ENCODE measurements at places on chromosomes 6 and 20.

DNA sequence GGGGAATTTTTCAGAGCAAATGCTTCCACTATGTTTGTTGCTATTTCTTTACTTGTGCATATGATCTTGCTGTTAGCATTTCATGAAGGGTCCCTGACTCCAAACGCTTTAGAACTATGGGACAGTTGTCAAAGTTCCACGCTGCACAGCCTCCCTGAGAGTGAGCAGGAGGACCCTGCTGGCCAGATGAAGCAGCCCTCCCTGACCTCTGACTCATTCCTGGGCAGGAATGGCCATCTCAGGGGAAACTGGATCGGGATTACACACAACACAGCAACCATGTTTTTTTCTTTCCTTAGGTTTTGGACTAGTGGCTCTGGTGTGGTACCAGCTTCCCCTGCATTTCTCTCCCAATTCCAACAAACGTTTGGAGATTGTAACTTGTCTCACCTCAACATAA, 710.9 kb upstream of the AGPAT4 start:
- no peak for DNase-seq

DNA sequence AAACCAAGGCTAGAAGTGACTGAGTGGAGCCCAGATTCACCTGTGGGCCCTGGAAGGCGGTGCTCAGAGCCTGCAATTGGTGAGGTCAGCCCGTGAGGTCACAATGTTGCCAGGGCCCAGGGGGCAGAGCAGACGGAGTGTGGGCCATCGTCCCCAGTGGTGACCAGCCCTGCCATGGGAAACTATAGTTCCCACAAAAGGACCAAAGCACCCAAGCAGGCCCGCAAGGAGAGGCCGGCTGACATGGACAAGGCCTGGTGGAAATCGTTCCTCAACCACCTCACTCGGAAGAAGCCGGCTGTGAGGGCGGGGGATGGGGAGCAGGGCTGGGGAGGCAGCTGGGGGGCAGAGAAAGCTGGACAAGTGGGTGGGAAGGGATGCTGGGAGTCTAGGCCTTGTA, at the start of gene C20orf144:
TSS of gene C20orf144 (plus strand) at position 156 of the 400 bp plus-strand sequence. CDS start at position 175, 19 bp downstream.
- no peak for DNase-seq

DNA sequence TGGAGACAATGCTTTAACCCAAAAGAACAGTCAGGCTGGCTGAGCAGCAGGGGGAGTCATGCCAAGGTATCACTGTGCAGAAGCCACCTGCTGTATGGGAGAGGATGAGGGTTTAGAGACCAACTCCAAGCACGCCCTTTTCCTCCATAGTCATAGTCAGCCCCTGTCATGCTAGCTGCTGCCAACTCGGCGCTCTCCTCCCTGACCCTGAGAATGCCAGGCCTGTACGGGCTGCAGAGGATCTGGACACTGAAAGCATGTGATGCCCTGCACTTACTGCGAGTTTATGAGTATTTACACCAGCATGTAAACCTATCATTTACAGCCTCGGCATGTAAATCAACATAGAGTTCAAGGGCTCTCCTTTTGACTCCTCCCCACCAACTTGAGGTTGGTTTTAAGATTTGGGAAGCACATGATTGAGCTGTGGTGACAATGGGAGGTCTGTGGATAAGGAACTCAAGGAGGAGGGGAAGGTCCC, 11.7 kb upstream of the SCUBE3 start:
- no peak for DNase-seq

DNA sequence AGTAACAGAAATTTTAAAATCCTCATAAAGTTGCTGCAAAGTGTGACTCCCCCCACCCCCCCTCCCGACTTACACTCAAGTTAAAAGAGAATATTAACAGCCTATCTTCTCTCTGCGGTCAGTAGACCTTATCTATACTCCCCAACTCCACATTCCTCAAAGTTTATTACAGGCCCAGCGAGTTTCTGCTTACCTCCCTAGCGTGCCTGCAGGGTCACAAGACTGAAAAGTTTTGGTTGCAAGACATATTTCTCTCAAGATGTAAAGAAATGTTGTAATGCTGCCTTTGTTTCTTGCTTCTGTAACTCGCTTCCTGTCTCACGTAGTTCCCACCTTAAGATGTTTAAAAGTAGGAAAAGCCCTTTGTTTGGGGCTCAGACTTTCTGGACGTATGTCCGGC, 699.6 kb downstream of the PHF3 start:
- no peak for DNase-seq

GRCh38 chr6:10723567-10723881, 654 bp downstream of the TMEM14C start:
- DNase-seq, result no peak

GRCh38 chr6:44071670-44072451, 55.4 kb downstream of the MRPL14 start:
- DNase-seq, result no peak

- peak; percentile 43 for DNase-seq
Observed at GRCh38 chr20:33862709-33863403, 51.7 kb downstream of the CHMP4B start.

DNA sequence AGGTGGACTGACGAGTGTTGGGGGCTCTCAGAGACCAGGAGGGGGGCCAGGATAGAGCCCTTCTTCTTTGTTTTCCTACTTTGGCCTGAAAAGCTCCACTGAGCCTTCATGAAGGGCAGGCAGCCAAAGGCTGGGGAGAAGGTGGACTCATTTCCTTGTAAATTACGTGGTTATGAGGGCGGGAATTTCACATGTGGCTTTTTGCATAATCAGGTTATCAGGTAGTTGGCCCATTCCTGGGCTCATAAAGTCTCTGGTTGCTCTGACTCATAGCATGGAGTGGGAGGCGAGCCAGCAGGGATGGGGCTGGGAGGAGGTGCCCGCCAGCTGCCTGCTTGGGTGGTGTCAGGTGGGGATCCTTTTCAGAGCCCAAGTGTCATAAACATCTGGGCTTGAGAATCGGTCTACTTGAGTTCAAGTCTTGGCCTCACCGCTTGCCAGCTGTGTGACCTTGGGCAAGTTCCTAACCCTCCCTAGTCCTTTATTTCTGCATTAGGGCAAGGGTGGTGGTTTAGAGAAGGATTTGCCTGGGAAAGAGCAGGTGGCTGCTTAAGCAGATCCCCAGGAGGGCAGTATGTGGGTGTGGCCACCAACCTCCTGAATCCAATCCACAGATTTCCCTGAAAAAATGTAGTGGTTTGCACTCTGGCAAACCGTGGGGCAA, 26.5 kb upstream of the RNF24 start:
- no peak for DNase-seq

DNA sequence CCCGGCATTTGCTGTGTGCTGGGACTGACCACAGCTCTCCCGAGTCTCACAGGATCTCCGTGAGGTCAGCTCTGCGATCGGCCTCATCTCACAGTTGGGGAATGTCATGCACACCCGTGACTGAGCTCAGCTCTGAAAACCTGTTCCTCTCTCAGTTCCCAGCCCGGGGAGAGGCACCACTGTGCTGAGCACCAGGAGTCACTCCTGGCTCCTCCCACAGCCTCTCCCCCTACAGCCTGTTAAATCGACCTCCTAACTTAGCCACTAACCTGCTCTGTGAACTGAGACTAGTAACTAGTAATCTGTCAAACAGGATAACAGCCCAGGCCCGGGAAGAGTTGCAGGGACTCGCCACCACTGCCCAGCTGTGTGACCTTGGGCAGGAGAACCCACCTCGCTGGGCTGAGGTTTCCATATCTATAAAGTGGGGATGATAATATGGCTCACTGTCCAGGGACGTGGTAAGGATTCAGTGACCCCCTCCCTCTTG, 20.1 kb upstream of the NOL4L start:
- DNase-seq, result no peak

DNA sequence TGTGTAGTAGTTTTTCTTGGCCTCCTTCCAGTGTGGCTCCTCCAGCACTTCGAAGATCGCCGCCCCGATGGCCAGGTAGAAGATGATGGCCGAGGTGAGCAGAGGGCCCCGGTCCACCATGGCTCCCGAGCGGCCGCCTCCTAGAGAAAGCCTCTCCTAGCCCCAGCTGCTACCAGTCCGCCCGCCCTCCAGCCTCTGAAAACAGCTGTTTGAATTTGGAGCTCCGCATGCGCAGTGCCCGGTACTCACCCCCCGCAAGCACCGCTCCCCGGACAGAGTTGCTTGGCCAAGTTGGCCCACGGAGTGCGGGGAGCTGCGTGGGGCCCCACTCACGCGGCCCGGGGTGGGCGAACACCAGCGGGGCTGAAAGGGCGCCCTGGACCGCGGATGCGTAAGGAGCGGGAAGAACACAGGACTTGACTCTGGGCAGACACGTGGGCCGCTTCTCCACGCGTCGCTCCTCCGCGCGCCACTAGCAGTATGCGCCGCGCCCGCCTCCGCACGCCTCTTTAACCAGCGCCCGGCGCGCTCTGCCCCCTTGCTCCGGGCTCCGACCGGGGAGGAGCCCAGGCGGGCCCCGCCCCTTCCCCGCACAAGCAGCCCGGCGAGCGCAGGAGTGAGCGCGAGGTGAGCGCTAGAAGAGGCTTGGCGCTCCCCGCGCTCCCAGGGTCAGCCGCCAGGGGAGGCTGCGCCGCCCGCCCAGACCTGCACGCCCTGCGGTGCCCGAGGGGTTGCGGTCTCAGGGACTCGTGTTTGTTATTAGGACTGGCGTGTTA, at the start of gene KCNK5:
TSS of gene KCNK5 (minus strand) at position 484 of the 776 bp plus-strand sequence. CDS start at position 120, 364 bp downstream.
- DNase-seq, result peak; percentile 53

DNA sequence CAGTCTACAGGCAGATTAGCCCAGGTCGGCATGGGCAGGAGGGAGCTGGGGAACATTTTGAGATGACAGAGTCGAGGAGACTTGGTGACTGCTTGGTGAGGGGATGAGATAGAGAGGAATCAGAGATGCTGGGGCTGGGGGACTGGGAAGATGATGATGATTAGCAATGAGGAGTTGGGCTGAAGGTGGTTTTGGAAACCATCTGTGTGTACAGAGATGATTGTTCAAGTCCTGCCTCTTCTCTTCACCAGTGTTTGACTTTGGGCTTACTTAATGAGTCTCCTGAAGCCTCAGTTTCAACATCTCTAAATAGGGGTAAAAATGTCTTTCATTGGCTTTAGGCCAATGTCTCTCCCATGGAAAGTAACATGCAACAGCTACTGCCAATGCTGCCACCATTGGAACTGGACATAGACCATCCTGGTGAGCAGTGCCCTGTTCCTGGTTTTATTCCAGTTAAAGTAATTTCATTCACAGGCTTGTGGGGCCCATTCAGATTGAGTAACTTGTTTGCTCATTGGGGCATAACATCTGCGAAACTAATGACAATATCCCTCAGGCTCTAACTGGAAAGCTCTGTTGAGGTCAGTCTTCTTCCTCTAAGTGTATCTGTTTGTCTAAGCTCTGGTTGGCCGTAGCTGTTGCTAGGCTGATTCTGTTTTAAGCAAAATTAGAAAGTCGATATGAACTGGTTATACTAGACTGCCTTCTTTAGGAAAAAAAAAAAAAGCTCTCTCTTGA, 99.1 kb downstream of the ARMC2 start:
- no peak for DNase-seq

- DNase-seq, result no peak
Observed at GRCh38 chr6:157135691-157136090, 187.6 kb downstream of the TMEM242 start.

DNA sequence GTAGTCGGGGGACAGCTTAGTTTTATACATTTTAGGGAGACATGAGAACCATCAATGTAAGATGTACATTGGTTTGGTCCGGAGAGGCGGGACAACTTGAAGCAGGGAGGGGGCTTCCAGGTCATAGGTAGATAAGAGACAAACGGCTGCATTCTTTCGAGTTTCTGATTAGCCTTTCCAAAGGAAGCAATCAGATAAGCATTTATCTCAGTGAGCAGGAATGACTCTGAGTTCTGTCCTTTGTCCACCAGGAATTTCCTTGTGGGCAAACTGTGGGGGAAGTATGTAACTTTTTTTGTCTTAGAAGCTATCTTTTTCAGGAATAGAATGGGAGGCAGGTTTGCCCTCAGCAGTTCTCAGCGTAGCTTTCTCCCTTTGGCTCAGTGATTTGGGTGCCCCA, 1.4 kb downstream of the YTHDF1 start:
- no peak for DNase-seq

GRCh38 chr20:22389836-22390542, 194.4 kb downstream of the FOXA2 start:
- no peak for DNase-seq

DNA sequence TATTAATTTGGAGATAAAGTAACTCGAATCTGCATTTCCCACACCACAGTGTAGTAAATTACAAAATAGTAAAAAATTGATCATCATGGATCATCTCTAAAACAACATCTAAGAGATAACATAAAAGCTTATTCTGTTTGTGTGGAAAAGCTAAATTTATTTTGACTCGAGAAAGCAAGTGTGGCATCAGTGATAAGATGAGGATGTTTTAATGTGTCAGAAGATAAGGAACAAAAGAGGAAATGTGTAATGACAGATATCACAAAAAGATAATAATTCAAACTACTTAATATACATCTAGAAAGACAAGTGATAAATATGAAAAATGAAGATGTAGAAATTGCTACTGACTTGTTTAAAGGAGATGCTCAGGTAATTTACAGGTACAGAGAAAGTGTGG, 74.1 kb downstream of the DNAH8 start:
- DNase-seq, result no peak

- DNase-seq, result no peak
Observed at GRCh38 chr20:41453010-41453950, 86.7 kb upstream of the EMILIN3 start.

DNA sequence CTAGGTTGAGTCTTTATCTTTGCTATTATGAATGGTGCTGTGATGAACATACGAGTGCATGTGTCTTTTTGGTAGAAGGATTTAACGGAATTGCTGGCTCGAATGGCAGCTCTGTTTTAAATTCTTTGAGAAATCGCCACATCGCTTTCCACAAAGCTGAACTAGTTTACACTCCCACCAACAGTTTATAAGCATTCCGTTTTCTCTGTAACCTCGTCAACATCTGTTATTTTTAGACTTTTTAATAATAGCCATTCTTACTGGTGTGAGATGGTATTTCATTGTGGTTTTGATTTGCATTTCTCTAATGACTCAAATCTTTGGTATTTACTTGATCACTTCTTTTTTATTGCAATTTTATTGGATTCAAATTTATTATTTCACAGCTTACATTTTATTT, 117.4 kb upstream of the HDGFL1 start:
- no peak for DNase-seq

GRCh38 chr20:20201124-20201523, 148.8 kb downstream of the CFAP61 start:
- DNase-seq, result no peak

GRCh38 chr20:44561876-44562275, 20.5 kb upstream of the PKIG start:
- no peak for DNase-seq

- DNase-seq, result no peak
Observed at GRCh38 chr20:54140927-54141566, 32.7 kb downstream of the CYP24A1 start.

GRCh38 chr20:53949319-53949839, 121.0 kb downstream of the BCAS1 start:
- peak; percentile 66 for DNase-seq
